IMR-90 (cell line): ENCODE measurements at places on chromosomes 11 and 22. TPM values are rescaled to one million over a fixed set of nuclear protein-coding genes. Genes with fewer than 3 reads are reported as not detected.

The TMEM86A gene
- 0.28 and 0.36 TPM in 2 replicates for total RNA-seq

The NLRP10 gene
- 25.6 and 36.7 TPM in 2 replicates for total RNA-seq

The TMEM132A gene
- 7.7 and 8.3 TPM in 2 replicates for total RNA-seq

The GRAMD4 gene
- total RNA-seq: 2.7 and 2.8 TPM in 2 replicates

The TTC36 gene
- not detected in 2 replicates for total RNA-seq

The MIOX gene
- total RNA-seq: not detected in 2 replicates

The SCGB2A2 gene
- not detected in 2 replicates for total RNA-seq

The CXCR5 gene
- not detected in 2 replicates for total RNA-seq

The TMPRSS5 gene
- total RNA-seq: under 0.01 TPM in 1 of 2 replicates, not detected in the other

The RNF26 gene
- total RNA-seq: 3.4 and 3.6 TPM in 2 replicates

GRCh38 chr22:40039482-40040115, 44.8 kb downstream of the FAM83F start:
- no peak for DNase-seq
- no peaks in the 10 kb centered on the region for H3K4me1 ChIP-seq
- H3K27me3 ChIP-seq: peaks cover 45% of the 10 kb centered on the region
- no peak overlapping the region for H3K4me3 ChIP-seq
- no peaks in the 10 kb centered on the region for H3K36me3 ChIP-seq
- no peak overlapping the region for H3K27ac ChIP-seq

- peaks cover 10% of the 10 kb centered on the region for H3K36me3 ChIP-seq
- H3K27me3 ChIP-seq: no peaks in the 10 kb centered on the region
- H3K4me1 ChIP-seq: peaks cover 8% of the 10 kb centered on the region
- no peak overlapping the region for H3K27ac ChIP-seq
- no peak for DNase-seq
Observed at GRCh38 chr11:85758480-85759039, 52.4 kb downstream of the SYTL2 start.

DNA sequence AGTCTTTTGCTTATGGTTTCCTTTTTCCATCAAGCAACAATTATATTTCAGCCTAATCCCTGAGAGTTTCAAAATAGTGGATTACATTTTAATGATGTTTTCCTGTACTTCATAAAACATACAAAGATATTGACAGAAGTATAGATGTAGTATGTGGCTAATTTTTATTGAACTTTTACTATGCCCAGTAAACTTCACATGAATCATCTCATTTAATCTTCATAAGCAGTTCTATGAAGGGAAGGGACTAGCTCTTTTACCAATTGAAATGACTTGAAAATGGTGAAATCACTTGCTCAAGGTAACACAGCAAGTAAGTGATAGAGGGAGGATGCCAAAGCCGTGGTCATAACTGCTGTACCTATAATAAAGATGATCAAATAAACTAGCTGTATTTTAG, 27.5 kb downstream of the RTN3 start:
- H3K27me3 ChIP-seq: no peaks in the 10 kb centered on the region
- H3K4me1 ChIP-seq: peaks cover 4% of the 10 kb centered on the region
- no peaks in the 10 kb centered on the region; the same call in 1 of the 2 replicates for H3K36me3 ChIP-seq
- H3K4me3 ChIP-seq: no peak overlapping the region
- H3K27ac ChIP-seq: no peak overlapping the region

- peaks cover 24% of the 10 kb centered on the region for H3K4me1 ChIP-seq
- no peaks in the 10 kb centered on the region for H3K27me3 ChIP-seq
- H3K36me3 ChIP-seq: 0 out of 2 replicates have a peak, but pooled peaks cover 1% of the 10 kb centered on the region
- peak overlapping the region; percentile 96 for H3K27ac ChIP-seq
Observed at GRCh38 chr22:38203090-38203810, 1.5 kb downstream of the MAFF start.

DNA sequence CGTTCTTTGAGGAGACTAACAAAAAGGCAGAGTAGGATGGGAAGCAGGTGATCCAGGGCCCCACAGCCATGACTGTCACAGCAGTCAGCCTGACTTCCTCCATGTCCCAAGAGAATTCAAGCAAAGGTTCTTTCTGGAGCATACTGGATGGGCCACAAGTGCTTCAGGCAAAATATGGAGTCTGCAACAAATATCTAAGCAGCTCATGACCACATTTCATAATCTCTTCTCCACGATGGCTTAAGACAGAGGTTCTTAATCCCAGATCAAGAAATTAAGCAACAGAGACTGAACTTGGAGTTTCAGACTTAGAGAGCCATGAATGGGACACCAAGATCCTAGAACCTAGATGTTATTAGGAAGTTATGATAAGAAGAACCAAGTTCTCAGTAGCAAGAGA, 31.6 kb downstream of the GUCY1A2 start:
- no peaks in the 10 kb centered on the region for H3K36me3 ChIP-seq
- no peak overlapping the region for H3K4me3 ChIP-seq
- DNase-seq: no peak
- H3K27ac ChIP-seq: no peak overlapping the region
- no peaks in the 10 kb centered on the region for H3K4me1 ChIP-seq

DNA sequence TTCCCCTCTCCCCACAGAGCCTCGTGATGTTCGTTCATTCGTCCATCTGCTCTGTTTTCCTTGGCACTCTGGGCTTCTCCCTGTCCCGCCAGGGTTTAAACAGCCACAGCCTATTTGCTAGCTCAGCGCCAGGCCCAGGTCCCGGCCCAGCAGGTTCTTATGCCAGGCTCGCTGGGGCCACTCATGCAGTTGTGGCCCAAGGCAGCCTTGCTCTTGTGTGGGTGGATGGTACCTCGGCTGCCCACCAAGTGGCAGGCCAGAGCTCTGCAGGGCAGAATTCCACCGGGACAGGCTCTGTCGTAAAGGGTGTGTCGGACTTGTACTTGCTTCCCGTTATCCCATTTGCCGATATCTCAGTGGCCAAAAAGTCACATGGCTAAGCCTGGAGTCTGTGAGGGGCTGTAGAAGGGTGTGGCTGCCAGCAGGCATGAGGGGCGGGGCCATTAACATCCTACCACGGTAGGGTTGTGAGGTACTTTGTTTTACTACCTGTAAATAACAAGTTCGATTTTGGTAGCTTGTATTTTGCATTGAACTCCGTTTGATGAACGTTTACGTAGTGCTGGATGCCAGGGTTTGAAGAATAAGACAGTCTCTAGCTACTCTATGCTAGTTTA, 7.9 kb downstream of the FAM118A start:
- H3K27ac ChIP-seq: peak overlapping the region; percentile 75
- no peaks in the 10 kb centered on the region for H3K27me3 ChIP-seq
- no peak overlapping the region for H3K4me3 ChIP-seq
- peaks cover 3% of the 10 kb centered on the region for H3K36me3 ChIP-seq
- H3K4me1 ChIP-seq: peaks cover 22% of the 10 kb centered on the region

GRCh38 chr11:86138958-86139357, 70.1 kb upstream of the PICALM start:
- DNase-seq: no peak
- no peaks in the 10 kb centered on the region for H3K27me3 ChIP-seq
- H3K4me3 ChIP-seq: no peak overlapping the region
- no peak overlapping the region for H3K27ac ChIP-seq

GRCh38 chr11:110859998-110860397, 147.8 kb upstream of the ARHGAP20 start:
- no peaks in the 10 kb centered on the region for H3K36me3 ChIP-seq
- peaks cover 13% of the 10 kb centered on the region for H3K4me1 ChIP-seq
- no peak overlapping the region for H3K27ac ChIP-seq
- no peak for DNase-seq
- H3K4me3 ChIP-seq: no peak overlapping the region
- H3K27me3 ChIP-seq: no peaks in the 10 kb centered on the region; the same call in 1 of the 2 replicates

DNA sequence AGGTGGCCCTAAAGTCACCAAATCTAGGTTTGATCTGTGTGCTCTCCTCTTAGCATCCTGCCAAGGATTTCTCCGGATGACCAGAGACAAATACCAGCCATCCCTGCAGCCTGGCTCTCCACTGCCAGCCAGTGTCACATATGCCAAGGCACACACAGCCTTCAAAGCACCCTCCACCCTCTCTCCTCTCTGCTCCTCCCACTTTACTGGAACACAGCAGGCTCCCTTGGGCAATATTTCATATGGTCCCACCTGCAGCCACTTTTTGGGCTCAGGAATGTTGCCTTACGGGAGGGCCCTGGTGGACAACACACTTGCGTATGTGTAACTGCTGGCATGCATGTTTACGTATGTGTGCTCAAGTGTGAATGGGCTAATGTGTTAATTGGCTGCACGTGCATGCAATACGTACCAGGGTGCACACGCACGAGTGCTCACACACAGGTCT, 183.9 kb downstream of the CEP164 start:
- DNase-seq: no peak
- peaks cover 34% of the 10 kb centered on the region for H3K27me3 ChIP-seq
- H3K27ac ChIP-seq: no peak overlapping the region
- no peak overlapping the region for H3K4me3 ChIP-seq
- H3K4me1 ChIP-seq: no peaks in the 10 kb centered on the region
- H3K36me3 ChIP-seq: no peaks in the 10 kb centered on the region

- peak; percentile 49 for DNase-seq
- peaks cover 11% of the 10 kb centered on the region for H3K4me1 ChIP-seq
- no peaks in the 10 kb centered on the region for H3K27me3 ChIP-seq
- H3K4me3 ChIP-seq: no peak overlapping the region
- peak overlapping the region; percentile 26; the same call in 1 of the 2 replicates for H3K27ac ChIP-seq
Observed at GRCh38 chr22:44289414-44290171, 23.2 kb downstream of the SHISAL1 start.

DNA sequence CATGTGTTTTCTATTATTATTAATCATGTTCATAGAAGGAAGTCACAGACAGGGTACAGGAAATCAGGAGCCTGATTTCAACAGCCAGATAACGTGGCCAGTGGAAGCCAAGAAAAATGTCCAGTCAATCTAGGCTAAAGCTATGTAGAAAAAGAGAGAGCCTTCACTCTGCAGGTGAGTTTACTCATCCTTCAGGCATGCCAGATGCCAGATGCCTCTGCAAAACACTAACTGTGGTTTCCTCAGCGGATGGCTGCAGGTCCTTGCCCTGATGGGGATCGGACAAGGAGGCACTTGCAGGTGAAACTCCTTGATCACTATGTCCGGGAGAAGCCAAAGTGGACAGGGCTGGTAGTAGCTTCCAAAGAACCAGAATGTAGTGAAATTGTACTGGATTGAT, 962.3 kb upstream of the RAG2 start:
- H3K4me3 ChIP-seq: no peak overlapping the region
- no peak overlapping the region for H3K27ac ChIP-seq
- DNase-seq: no peak
- no peaks in the 10 kb centered on the region for H3K36me3 ChIP-seq

DNA sequence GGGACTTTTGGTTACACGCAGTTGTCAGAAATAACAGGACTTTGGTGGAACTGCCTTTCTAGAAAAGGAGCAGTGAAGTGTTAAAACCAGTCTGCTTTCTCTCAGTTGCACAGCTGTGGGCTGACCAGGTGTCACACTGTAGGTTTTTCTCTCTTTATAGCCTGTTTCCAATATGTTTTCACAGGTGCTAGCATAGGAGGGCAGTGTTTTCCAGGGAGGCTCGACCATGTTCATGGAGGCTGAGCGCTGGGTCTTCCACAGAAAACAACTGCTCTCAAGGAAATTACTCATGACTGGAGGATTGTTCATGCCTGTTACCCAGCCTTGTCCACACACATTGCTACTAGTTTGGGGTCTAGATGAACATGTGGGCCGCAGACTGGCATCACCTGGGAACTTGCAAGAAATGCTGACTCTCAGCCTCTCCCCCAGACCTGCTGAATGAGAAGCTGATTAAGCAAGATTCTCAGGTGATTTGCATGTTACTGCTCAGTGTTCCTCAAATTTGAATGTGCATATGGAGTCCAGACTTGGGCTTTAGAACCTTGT, 157.7 kb downstream of the MAML2 start:
- no peaks in the 10 kb centered on the region for H3K36me3 ChIP-seq
- no peaks in the 10 kb centered on the region for H3K27me3 ChIP-seq
- H3K4me3 ChIP-seq: no peak overlapping the region
- DNase-seq: no peak

- H3K36me3 ChIP-seq: no peaks in the 10 kb centered on the region
- peaks cover 44% of the 10 kb centered on the region for H3K27me3 ChIP-seq
- no peaks in the 10 kb centered on the region for H3K4me1 ChIP-seq
- no peak overlapping the region for H3K4me3 ChIP-seq
- no peak overlapping the region for H3K27ac ChIP-seq
- DNase-seq: no peak
Observed at GRCh38 chr11:18790883-18791206, 753 bp downstream of the PTPN5 start.

DNA sequence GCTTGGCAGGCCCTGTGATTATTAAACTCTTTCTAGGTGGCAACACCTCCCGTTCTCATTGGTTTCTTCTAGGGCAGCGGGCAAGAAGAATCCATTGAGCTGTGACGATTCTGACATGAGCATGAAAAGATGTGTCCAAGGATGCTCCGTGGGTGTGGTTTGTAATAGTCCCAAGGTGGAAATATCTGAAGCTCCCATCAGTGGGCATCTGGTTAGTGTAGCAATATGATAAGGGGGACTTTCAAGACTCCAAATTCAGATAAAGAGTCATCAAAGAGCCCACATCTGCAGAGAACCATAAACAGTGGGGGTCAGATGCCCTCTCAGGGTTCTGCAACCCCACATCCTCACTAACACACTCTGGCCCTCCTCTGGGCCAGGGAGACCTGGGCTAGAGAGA, 42.6 kb downstream of the TST start:
- no peak overlapping the region for H3K4me3 ChIP-seq
- H3K36me3 ChIP-seq: no peaks in the 10 kb centered on the region
- no peak for DNase-seq
- no peaks in the 10 kb centered on the region for H3K4me1 ChIP-seq
- H3K27ac ChIP-seq: no peak overlapping the region
- H3K27me3 ChIP-seq: peaks cover 21% of the 10 kb centered on the region

DNA sequence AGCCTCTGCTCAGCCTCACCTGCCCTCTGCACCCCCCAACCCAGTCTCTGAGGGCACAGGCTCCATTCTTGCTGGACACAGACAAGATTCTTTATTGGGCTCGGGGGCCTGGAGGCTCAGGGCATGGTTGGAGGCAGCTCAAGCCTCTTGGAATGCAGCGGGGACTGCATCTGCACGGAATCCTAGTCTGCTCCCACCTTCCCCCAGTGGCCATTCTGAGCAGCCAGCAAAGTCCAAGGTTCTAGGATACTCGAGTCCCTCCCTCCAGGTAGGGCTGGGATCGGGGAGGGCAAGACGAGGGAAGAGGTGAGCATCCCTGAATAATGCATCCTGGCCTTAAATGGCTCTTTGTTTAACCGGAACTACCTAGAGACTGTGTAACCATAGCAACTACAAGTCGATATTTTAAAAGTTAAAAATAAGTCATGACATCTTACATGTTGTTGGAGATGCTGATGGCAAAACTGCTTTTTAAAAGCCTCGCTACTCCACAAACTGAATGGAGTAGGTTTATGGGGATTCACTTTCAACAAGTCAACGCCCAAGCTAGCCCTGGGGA, 10.7 kb upstream of the IGSF22 start:
- H3K27ac ChIP-seq: no peak overlapping the region
- no peaks in the 10 kb centered on the region for H3K36me3 ChIP-seq
- no peak for DNase-seq
- H3K4me1 ChIP-seq: no peaks in the 10 kb centered on the region

- no peak overlapping the region for H3K4me3 ChIP-seq
- H3K27ac ChIP-seq: no peak overlapping the region
- no peaks in the 10 kb centered on the region for H3K27me3 ChIP-seq
- no peaks in the 10 kb centered on the region for H3K36me3 ChIP-seq
- peak; percentile 84 for DNase-seq
Observed at GRCh38 chr11:12841946-12842630, 167.0 kb upstream of the RASSF10 start.

GRCh38 chr11:115961159-115962003, 457.2 kb upstream of the CADM1 start:
- H3K36me3 ChIP-seq: no peaks in the 10 kb centered on the region
- H3K4me3 ChIP-seq: no peak overlapping the region
- no peaks in the 10 kb centered on the region; the same call in 1 of the 2 replicates for H3K27me3 ChIP-seq

- peaks cover 29% of the 10 kb centered on the region for H3K4me1 ChIP-seq
- peak overlapping the region; percentile 86 for H3K27ac ChIP-seq
- H3K4me3 ChIP-seq: no peak overlapping the region
Observed at GRCh38 chr11:93054881-93055280, 85.4 kb downstream of the MTNR1B start.
